ENCODE measurements at places on chromosomes 2 and 18. TPM values are rescaled to one million over a fixed set of nuclear protein-coding genes. Genes with fewer than 3 reads are reported as not detected.

- ATAC-seq, result no peak
These were observed 43.8 kb downstream of the SERTAD2 start for GRCh38 chr2:64609942-64610281.

The AMER3 gene
- total RNA-seq, result not detected

DNA sequence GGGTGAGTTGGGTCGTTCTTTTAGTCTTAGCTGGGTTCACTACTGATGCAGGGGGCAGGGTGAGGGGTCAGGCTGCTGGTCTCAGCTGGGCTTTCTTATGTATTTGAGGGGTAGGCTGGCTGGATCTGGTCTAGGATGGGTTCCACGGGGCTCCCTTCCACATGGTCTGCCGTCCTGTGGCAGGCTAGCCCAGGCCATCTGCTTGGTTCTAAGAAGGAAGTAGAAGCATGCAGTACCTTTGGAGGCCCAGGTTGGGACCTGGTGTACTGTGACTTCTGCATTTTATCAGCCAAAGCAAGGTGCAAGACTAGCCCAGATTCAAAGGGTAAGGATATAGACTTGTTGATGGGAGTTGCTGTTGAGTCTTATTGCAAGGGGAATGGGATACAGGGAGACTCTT lies 35.5 kb upstream of the MGAT5 start:
- ATAC-seq, result no peak

DNA sequence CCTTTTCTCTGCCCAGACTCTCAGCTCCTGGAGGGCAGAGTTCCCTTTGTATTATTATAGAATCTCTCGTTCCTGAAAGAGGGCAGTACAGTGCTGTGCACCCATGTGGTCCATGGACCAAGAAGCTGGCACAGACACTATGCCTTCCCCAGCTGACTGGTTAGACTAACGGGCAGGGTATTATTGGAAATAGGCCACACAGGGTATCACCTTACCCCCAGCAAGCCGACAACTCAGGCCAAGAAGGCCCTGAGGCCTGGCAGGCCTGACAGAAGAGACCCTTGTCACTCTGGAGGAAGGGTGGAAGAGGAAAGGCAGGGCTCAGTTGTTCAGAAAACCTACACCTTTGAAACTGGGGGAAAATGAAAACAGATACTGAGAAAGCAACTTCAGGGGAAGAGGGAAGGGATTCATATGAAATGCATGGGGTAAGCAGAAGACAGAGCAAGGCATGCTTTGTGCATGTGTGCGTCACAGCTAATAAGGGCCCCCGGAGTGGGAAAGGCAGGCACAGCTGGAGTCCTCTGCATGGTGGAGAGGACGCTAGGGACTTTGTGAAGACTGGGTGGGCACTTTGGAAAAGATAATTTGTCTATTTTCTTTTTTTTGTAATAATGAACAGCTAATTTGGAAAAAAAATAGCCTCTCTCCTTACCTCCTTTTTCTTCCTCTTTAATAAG lies 476.8 kb upstream of the CELF4 start:
- ATAC-seq, result no peak

- ATAC-seq, result no peak
These were observed 700.4 kb upstream of the SLC8A1 start for GRCh38 chr2:41152318-41152717.

DNA sequence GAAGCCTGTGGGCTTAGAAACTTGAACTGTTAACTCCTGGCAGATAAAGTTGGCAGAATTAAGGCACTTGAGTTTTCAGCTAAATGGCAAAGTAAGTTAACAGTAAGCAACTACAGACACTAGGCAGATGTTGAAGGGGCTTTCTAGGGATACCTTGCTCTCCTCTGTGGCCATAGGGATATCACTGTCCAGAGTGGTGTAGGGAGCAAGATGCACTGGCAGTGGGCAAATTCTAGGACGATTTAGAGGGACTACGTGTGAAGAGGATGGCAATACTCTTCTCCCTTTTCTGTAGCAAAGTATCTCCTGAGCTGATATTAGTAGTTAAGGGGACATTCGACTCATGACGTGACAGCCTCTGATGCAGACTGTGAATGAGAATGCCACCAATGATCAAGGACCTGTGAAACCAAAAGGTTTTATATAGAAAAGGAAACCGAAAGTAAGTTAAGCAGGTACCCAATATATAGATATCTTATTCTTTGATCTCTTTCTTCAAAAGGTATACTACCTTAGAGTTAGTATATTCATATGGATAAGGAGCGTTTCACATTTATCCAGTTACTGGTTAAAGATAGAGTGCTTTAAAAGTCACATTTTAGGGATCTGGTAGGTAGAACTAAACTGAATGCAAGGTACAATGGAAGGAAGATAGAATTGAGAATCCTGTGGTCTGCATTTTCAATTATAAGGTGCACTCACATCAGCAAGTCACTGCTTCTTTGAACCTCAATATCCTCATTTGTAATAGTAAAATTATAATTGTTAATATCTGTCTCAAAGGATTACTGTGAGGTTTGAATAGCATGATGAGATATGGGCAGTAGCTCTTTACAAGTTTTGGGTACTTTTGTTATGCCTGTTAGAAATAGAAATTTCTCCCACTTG lies 106.4 kb downstream of the KCNH7 start:
- ATAC-seq, result no peak

DNA sequence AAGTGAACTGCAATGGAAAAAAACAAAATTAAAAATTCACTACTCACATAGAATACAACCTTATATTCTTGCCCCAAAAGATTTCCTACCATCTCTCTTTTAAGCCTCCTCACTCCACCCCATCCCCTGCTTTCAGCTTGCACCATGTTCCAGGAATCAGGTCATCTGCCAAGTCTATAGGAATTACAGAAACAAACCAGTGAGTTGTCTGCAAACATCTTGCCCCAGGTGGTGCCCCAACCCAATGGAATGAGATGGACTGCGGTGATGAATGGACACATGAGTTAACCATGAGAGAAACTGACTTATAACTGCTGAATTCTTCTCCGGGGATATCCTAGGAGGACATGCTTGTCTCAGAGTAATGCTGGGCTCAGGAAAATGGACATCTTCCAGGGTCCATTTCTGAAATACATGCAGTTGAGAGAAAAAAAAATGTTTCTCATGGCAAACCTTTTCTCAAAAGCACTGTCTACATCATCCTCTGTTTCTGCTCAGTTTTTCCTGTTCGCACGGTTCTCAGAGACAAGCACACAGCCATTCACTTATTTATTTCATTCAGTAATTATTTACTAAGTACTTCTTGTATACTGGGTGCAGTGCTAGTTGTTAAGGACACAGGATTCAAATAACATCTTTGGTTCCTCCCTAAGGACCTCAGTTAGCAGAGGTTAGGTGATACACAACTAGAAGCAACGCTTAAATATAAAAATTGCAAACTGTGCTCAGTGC lies 350.0 kb downstream of the RND3 start:
- no peak for ATAC-seq

The VAMP8 gene
- total RNA-seq, result not detected

The CPLX4 gene
- not detected for total RNA-seq

DNA sequence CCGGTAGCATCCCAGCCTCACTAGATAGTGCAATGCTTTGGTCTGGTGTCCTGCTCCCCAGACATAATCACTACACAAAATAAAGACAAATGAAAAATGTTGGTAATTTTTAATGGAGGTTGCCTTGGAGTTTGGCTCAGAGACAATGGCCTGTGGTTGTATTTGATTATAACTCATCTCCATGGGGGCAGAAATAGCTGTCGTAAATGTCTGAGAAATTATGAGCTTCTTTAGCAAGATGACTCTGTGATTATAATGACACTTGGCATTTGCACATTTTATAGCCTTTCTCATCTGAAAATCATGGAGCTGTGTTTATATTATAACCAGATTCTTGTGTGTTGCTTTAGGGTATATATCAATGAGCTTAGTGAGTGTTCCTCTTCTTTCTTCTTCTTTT lies 1779.7 kb upstream of the CELF4 start:
- no peak for ATAC-seq

DNA sequence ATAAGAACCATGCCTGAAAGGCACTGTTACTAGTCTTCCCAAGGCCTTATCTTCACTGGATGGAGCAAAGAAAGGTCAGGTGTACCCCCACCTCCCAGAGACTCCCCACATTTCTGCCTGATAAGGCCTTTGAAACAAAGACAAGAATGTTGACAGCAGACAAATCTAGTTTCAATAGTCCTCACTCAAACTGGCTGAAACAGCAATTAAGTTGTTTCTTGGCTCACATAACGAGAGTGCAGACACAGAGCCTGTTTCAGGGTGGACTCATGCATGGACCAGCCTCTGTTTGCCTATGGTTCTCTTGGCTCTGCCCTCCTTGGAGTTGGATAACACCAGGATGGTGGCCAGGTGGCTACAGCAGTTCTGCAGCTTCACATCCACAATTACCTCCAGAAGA lies 7.5 kb upstream of the CFAP221 start:
- no peak for ATAC-seq

DNA sequence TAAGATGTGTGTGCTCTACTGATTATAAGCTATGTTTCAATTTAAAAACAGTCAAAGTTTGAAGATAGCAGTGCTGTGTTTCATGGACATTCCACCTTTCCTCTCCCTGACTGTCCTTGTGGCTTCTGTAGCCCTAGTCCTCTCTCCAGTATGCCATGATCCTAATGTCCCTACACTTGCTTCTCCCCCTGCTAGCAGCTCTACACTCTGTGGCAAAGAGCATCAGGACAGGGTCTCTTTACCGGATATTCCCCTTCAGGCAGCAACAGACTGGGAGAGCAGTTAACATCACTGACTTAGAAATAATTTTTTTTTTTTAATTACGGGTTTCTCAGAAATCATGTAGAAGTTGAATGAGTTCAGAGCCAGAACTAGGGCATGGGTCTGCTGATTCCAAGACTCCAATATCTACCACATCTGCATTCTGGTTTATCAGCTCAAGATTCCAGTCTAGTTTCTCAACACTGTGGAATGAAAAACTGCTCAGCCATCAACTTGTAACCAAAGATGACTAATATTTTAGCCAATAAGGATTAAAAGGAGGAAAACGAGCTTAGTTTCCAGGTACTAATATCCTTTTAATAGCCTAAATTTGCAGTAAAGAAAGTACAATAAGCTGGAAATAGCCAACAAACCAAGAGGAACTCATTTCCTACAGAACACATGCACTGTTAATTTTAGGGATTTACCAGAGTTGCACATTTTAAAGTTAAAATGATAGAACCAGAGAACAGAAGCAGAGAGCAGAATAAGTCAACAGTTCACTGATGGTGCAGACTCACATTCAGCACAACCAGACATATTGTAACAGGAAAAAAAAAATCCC lies 45.2 kb downstream of the TMEM131 start:
- no peak for ATAC-seq

The MTCL1 gene
- total RNA-seq, result 60.3 TPM

- no peak for ATAC-seq
These were observed 9.0 kb downstream of the CCDC85A start for GRCh38 chr2:56192664-56193305.

- ATAC-seq, result peak; percentile 70
These were observed 41.0 kb downstream of the UNC50 start for GRCh38 chr2:98649135-98649991.

- no peak for ATAC-seq
These were observed 53.9 kb downstream of the ZNF516 start for GRCh38 chr18:76441002-76441667.

The ALPP gene
- not detected for total RNA-seq

The DSG4 gene
- not detected for total RNA-seq

DNA sequence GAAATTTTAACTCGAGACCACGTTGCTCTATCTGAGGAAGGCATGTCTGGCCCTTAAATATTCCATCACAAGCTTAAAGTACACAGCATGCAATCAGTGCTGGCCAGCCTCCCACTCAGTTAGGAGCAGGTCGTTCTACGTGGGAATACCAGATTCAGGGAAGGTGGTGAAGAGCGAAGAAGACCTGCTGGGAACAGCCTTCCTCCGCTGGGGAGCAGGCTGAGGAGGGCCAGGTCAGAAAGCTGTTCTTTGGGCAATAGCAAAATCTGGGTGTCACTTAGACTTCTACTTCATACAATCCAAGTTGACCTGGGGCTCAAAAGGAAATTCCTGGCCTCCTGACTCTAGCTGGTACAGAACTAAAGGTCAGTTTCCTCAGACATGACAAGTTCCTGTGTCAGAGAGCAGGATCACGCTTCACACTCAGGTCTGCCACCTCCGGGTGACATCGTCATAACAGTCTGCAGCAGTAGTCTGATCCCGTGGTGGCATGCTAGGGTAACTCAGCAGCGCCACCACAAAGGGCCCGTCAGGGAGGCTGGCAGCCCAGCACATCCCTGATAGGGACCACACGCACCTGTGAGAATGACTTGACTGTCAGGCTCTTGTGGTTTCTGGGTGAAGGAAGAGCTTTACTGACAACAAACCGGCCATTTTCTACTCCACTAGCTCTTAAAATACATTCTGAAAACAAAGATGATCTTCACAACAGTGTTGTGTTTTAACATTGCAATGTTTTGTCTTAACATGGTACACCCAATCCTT lies 35.2 kb upstream of the NAPG start:
- no peak for ATAC-seq

DNA sequence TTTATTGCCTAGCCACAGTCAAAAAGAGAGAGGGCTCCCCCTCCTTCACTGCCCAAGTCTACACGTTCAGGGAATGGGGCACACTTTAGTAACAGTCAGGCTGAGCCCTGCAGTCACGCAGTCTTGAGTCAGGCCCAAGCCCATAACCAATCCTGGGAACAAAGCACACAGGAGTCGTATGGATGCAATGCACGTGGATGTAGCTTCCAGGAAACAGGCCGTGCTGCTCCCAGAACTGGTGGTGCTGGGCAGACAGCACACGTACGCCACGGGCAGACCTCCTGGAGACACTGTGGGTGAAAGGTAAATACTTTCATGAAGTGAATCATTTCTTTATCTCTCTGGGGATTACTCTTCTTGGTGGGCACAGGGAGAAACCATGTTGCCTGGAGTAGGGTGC lies 30.0 kb upstream of the MBP start:
- ATAC-seq, result no peak

DNA sequence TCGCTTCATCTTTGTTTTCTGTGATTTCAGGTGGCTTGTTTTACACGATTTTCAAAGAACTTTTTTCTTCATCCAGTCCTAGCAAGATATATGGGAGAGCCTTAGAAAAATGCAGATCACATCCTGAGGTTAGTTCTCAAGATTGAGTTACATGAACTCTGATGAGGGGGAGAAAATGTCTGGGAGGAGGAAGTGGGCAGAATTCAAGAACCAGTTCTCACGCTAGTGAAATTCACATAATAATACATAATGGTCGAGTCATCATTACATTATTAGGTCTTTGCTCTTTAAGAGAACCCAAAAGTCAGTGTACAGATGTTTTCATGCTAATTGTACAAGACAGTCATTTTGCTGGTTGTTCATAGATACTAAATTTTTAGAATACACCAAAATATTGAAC lies 7.0 kb downstream of the TIMM21 start:
- no peak for ATAC-seq

The GPR75 gene
- total RNA-seq, result 2.3 TPM

The GALNT5 gene
- total RNA-seq, result under 0.01 TPM

Data from gastroesophageal sphincter (tissue), 4 donors.